ENCODE measurements at places on chromosomes 3 and 15.
A peak's percentile ranks its signal among the peaks of the same experiment; 100 is the strongest.

DNA sequence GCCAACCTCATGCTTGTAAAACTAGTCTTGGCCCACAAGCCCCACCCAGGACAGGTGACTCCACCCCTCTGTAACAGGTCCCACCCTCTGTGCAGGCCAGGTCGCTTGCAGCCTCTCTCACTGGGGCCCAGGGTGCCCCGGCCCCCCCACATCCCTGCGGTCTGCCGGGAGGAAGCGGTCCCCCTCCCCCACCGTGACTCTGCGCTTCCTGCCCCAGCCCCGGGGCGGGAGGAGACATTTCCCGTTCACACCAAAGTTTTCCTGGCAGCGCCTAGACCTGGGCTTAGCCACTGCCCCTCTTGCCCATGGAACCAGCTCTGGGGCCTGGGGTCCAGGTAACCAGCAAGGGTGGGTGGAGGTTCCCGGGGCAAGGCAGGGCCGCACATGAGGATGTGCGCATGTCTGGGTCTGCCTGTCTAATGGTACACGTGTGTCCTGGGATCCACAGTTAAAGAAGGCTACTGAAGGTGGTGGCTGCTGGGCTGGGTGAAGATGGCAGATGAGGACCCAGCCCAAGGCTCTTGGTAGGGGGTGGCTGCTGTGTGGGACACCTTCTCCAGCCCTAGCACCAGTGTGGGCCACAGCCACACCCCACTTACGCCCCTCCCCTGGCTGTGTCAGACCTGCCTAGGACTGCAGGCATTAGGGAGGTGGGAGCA, 8.4 kb downstream of the NBEAL2 start:
- DNase-seq: peak; percentile 66

DNA sequence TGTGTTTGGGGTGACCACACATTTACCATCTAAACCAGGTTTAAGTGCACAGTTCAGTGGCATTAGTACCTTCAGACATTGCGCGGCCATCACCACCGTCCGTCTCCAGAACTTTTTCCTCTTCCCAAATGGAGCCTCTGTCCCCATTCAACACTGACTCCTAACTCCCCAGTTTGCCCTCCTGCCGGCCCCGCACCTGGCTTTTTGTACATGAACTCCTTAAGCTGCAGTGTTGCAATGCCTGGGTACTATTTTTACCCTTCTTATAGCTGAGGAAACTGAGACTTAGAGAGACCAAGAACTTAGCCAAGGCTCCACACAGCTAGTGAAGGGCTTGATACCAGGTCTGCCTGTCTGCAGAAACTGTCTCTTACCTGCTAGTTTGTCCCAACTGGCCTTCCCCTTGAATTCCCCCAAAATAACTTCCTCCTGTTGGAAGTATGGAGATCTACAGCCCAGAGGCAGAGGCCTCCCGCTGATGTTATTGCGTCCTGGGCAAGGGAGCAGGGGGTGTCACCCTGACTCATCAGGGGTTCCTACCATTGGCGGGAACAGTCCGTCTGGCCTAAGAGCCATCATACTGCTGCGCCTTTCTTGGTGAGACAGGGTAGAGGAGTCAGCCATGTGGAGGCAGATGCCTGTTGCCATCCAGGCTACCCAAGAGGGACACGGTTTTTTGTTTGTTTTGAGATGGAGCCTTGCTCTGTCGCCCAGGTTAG, 65.6 kb downstream of the GRIP2 start:
- DNase-seq: no peak

- peak; percentile 81 for DNase-seq
Observed at GRCh38 chr3:48656061-48656840, 6.4 kb downstream of the CELSR3 start.

DNA sequence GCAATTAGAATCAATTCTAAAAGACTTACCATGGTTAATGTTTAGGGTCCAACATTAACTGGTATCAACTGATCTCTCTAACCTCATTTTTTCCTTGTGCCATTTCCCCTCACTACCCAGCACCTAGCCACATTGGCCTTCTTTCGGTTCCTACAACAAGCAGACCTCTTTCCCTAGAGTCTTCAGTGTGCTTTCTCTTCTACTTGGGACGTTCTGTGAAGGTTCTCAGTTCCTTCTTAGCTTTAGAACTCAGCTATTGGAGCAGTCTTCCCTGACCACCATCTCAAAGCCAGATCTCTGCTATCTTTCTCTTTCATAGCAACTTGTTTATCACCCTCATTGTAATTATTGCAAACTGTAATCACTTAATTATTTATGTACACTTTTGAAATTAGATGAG, 31.5 kb upstream of the MINDY4B start:
- no peak for DNase-seq

- no peak for DNase-seq
Observed at GRCh38 chr3:118986734-118987133, 47.9 kb downstream of the IGSF11 start.

GRCh38 chr3:121269389-121269788, 276.4 kb downstream of the POLQ start:
- no peak for DNase-seq

GRCh38 chr3:153295901-153296300, 133.9 kb downstream of the RAP2B start:
- DNase-seq: no peak

- no peak for DNase-seq
Observed at GRCh38 chr15:73440571-73440970, 2.4 kb upstream of the REC114 start.

DNA sequence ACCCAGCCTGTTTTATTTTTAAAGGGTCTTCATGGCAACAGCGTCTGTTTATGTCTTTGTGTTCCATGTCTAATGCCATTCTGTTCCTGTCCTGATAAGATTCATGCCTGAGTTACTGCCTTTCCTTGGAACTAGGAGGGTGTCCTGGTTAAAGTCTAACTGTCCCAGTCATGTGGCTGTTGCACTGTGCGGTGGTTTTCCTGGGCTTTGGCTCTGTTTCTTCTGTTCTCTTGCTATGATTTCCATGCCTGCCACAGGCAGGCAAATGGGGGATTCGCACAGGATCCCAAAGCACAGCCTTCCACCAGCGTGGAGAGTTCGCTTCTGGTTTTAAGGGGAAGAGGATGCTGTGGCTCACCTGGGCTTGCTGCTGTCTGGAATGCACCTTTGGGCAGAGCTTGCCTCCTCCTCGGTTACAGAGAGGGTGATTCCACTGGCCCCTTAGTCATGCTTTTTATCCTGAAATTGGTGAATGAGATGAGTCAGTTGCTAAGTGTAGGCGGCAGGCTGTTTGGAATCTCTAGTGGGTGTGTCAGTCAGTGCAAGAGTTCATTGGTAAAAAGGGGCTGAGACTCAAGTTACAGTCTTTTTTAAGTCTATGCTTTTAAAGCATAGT, 86.8 kb downstream of the CCK start:
- DNase-seq: peak; percentile 2

DNA sequence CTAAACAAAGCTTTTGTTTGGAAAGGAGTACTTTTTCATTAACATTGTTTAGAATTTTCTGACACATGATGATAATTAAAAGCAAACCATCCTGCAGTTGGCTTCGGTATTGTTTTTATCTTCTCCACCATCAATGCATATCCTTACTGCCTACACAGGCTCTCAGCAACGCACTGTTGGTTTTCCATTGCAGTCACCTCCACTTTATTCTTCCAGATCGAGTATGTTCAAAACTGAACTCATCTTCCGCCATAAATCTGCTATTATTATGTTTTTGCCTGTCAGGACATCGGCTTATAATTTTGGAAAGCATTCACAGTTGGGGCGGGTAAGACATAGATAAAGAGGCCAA, 589 bp upstream of the SENP5 start:
- DNase-seq: no peak

DNA sequence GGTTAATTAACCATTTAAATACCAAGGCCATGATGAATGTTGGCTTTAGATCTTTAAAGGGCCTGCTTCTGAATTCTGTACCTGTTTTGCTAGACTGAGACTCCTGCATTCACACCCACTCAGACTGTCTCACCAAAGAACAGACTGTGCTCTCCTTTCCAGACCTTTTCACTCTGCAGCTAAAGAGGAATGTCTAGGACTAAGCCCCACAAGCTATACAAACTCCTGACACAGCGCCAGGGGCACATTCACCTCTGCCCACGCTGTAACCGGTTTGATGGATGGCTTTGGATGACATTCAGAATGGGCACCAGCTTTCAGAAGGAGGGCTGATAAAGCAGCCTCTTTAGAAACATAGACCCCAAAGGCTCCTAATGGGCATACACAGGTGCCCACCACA, 200.1 kb downstream of the KCNMB2 start:
- DNase-seq: no peak

DNA sequence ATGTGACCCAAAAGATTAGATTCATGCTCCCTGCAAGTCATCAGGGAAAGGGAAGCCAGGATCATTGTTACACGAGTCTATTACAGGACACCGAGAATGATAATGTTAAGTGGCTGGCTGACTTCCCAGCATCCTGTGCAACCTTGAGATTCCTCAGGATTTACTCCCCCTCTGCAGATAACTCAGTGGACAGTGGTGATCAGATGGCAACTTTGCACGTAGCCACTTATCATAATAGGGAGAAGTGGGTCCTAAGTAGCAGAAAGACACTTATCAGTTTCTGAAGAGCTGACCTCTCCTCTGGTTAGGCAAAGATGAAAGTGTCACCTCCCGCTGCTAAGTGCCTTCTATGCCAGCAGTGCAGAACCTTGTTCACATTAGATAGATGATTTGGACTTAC, 6.7 kb upstream of the TMPRSS7 start:
- no peak for DNase-seq

DNA sequence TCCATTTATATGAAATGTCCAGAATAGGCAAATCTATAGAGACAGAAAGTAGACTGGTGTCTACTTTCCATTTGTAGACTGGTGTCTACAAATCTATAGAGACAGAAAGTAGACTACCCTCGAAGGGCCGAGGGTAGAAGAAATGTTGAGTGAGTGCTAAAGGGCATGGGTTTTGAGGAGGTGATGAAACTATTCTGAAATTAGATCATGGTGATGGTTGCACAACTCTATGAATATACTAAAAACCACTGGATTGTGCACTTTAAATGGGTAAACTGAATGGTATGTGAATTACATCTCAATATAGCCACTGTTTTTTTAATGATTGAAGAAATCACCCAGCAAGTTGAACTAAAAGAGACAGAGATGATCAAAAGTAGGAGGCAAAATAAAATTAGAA, 27.9 kb downstream of the TP53BP1 start:
- DNase-seq: no peak

DNA sequence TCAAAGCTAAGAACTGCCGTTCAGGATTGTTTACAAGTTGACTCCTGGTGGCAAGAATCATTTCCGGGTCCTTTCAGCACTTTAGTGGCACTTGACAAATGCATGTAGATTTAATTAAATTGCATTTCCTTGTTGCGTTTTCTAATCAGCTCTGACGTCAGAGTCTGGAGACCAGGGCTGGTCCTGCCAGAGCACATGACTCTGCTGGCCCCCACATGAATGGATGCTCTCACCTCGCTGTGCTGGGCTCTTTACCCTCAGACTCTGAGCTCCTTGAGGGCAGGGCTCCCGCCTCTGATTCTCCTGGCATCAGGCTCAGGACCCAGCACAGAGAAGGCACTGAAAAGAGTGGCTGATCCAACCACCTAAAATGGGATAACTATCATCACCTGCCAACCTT, 69.4 kb downstream of the FEM1B start:
- no peak for DNase-seq

- DNase-seq: no peak
Observed at GRCh38 chr3:51921081-51921578, 18.0 kb upstream of the IQCF1 start.

DNA sequence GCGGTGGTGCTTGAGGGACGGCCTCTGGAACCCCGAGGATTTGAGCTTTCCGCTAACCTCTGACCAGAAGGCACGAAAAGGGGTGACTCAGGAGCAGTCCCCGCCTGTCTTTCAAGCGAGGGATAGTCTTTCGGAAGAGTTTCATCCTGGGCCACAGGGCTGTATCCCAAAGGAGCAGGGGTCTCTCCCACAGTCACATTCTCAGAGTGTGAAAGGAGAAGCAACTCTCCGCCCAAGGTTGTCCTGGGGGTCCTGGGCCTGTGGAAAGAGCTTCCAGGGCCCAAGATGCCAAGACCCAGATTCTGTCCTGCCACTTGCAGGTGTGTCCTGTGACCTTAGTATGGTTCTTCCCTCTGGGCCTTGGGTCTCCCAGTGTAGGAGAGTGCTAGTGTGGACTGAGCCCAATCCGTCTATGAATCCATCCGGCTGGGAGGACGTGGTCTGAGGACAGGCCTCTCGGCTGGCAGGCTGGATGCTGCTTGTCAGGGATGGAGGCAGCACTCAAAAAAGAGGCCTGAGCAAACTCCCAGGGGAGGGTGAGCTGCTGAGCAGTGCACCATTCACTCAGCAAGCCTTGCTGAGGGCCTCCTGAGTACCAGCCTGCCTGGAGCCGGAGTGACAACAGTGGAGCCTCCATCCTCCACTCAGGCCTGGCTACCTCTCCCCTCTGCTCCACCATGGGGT, 1.6 kb upstream of the DUSP7 start:
- DNase-seq: no peak

DNA sequence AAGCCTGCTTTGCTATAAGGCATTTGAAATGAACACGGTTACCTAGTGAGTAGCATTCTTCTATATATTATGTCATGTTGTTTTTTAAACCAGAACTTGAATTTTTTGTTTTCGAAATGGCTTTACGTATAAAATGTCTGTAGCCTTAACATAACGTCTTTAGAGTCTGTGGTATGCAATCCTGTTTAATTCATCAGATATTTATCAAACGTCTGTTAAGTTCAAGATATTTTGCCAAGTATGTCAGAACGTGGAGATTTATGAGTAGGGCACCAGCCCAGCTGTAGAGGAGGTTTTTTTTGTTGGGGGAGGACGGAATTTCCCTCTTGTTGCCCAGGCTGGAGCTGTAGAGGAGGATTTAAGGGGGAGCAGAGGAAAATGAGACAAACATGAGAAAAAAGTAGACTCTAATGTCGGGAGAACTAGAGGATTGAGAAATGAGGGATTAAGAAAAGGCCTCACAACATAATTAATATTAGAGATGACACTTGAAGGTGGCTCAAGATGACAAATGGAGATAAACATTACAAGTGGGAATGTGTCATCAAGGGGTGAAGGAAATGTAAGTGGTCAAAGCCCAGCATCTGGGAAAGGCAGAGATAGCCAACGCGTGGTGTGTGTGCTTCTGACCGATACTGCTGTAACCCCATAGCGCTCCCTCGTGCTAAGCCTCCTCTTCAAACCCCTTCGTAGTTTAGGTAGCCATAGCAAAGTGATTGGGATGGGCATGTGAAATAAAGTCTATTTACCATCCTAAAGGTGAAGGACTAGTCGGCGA, 154.0 kb upstream of the GOLGA6L4 start:
- no peak for DNase-seq

GRCh38 chr3:194852831-194853508, 167.3 kb downstream of the FAM43A start:
- DNase-seq: no peak

DNA sequence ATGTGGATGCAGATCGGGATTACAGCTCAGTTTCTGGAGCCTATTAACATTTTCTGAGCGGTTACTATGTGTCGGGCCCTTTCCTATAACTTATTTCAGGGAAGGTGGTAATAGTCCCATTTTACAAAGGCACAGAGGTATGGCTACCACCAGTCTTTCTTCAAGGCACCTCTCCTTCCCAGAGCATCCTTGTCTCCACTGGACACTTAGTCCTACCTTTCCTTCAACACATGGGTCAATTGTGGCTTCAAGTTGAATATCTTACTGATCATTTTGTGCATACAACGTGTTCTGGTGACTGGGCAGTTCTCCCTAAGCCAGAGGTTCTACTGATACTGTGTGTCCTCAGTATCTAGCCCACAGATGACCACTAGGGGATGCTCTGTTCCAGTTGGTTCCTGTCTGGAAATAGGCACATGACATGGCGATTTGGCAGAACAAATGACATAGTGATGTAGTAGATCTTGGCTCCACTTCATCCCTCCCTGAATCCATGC, 60.7 kb upstream of the CMTM8 start:
- no peak for DNase-seq
